ENCODE measurements at places on chromosomes 1 and 21. TPM values are rescaled to one million over a fixed set of nuclear protein-coding genes. Genes with fewer than 3 reads are reported as not detected.

The S100A12 gene
- not detected for total RNA-seq

The S100A4 gene
- total RNA-seq, result 1,253 TPM

The SPATA45 gene
- not detected for total RNA-seq

The RPS6KA1 gene
- total RNA-seq, result 85.5 TPM

The POU3F1 gene
- not detected for total RNA-seq

The GBP7 gene
- not detected for total RNA-seq

The VWA5B1 gene
- not detected for total RNA-seq

The MYBPH gene
- not detected for total RNA-seq

The LCK gene
- 0.65 TPM for total RNA-seq

The OR10Z1 gene
- total RNA-seq, result not detected

The S100B gene
- total RNA-seq, result 298 TPM

The A3GALT2 gene
- total RNA-seq, result not detected

The HOOK1 gene
- not detected for total RNA-seq

The IL6R gene
- total RNA-seq, result 29.8 TPM

The CAPZB gene
- 101 TPM for total RNA-seq

The SKI gene
- 27.7 TPM for total RNA-seq

The HTR1D gene
- not detected for total RNA-seq

The LCE3D gene
- total RNA-seq, result not detected

The HMCN1 gene
- total RNA-seq, result 13.4 TPM

The EDN2 gene
- total RNA-seq, result not detected

The COL9A2 gene
- 6.4 TPM for total RNA-seq

The SELP gene
- total RNA-seq, result 7.3 TPM

The PROK1 gene
- not detected for total RNA-seq

The FAM89A gene
- total RNA-seq, result 139 TPM

The C8B gene
- not detected for total RNA-seq

The ETV3L gene
- total RNA-seq, result not detected

The SYPL2 gene
- 1.3 TPM for total RNA-seq

The OLIG2 gene
- total RNA-seq, result not detected

The TFF3 gene
- total RNA-seq, result 2.9 TPM

The EVI5 gene
- total RNA-seq, result 47.8 TPM

The SLC44A3 gene
- 0.98 TPM for total RNA-seq

The DNAI4 gene
- total RNA-seq, result 5.3 TPM

The MYOM3 gene
- 0.94 TPM for total RNA-seq

The C1orf74 gene
- 1.1 TPM for total RNA-seq

The CENPS gene
- total RNA-seq, result 3.9 TPM

The ZNF669 gene
- 6.6 TPM for total RNA-seq

The PGLYRP3 gene
- not detected for total RNA-seq

The MSH4 gene
- total RNA-seq, result 0.16 TPM

The SPRR2A gene
- total RNA-seq, result not detected

The GIPC2 gene
- total RNA-seq, result 1.7 TPM

The SPRR2B gene
- not detected for total RNA-seq

The NUP133 gene
- total RNA-seq, result 27.3 TPM

The UQCRHL gene
- 1.5 TPM for total RNA-seq

The GPR25 gene
- total RNA-seq, result not detected

The RIIAD1 gene
- total RNA-seq, result not detected

The SYT2 gene
- not detected for total RNA-seq

The SLFNL1 gene
- total RNA-seq, result 0.17 TPM

The CLK2 gene
- total RNA-seq, result 25.4 TPM

The KIF21B gene
- 2.2 TPM for total RNA-seq

The CDC20 gene
- total RNA-seq, result 1.2 TPM

The GBP3 gene
- 16.3 TPM for total RNA-seq

The CHI3L1 gene
- total RNA-seq, result 37.0 TPM

The GUCA2B gene
- total RNA-seq, result not detected

The ZFP69B gene
- 1.1 TPM for total RNA-seq
